ENCODE measurements at places on chromosomes 6 and 20.

DNA sequence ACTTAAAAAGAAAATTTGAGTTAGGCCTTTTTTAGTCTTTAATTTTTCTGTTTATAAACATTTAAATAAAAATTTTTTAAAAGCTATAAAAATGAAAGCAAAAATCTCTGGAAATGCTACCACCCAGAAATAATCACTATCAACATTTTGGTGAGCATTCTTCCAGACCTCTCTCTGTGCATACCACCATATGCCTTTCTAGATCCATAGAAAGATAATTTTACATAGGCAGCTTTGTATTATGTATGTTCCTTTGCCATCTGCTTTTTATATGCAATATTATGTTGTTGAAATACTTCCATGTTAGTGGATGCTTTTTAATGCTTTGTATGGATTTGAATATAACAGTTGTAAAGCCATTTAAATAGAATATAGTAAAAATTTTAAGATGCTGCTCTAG is 496.7 kb upstream of the HTR1E start:
- DNase-seq, result no peak

- DNase-seq, result no peak
Observed at GRCh38 chr20:53048387-53048786, 76.2 kb downstream of the TSHZ2 start.

DNA sequence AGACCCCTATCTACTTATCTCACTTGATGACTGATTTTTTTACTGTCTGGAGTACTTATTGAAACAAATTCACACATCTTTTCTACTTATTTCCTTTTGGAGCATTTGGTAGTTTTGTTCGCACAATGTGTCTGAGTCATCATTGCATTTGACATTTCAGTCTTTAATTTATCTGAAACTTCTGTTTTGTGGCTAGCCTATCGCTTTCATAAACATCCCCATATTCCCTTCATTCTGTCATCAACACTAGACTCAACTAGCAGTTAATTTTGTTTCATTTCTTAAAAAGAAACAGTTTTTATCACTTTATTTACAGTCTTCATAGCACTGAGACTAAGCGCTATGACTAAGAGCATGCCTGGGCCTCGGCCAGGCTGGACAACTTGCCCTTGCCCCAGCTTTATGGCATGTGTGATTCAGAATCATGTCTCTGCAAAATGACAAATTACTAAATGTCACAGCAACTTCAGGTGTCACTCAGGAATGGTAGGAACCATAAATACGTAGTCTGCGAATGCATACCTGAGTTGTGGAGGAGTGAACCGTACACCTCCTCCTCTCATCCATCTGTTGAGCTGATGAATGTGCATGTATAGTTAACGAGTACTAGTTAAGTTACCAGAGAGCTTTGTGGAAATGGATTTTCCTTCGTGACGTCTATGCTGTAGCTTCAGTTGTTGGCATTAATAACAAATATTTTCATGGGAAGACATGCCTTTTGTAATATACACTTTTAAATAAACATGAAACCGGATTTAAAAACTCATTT is 16.2 kb downstream of the L3MBTL3 start:
- no peak for DNase-seq

GRCh38 chr6:53947780-53948179 is 153.0 kb downstream of the LRRC1 start:
- DNase-seq, result no peak

DNA sequence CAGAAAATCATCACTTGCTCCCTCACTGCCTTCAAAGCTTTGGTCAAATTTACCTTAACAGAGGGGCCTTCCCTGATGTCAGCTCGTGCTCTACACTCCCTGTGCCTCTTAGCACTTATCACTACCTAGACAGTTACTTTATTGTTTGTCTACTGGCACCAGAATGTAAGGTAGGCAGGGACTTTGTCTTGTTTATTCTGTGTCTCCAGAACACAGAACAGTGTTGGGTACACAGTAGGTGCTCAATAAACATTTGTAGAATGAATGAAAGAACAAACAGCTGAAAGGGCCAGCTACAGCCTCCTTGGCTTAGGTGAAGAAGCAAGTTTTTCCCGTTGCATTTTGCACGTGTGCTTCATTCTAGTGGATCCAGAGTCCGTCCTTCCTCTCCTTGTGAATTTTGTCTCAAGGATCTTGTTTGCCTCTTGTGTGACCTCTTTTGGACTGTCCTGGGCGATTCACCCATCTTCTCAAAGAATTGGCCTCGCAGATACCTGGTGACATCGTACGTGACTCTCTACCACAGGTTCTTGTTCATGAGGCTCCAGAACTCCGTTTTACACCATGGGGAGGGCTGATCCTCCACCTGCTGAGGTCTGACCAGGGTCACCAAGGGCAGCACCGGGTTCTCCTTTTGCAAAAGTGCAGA is 84.2 kb upstream of the ARMC2 start:
- no peak for DNase-seq

Measured in stimulated activated CD8-positive, alpha-beta memory T cell treated with anti-CD3 and anti-CD28 coated beads, Interleukin-7, amount 100 ng/mL, for 1 hour (primary cell).